ENCODE measurements at places on chromosomes 2 and 18.
A peak's percentile ranks its signal among the peaks of the same experiment; 100 is the strongest.

DNA sequence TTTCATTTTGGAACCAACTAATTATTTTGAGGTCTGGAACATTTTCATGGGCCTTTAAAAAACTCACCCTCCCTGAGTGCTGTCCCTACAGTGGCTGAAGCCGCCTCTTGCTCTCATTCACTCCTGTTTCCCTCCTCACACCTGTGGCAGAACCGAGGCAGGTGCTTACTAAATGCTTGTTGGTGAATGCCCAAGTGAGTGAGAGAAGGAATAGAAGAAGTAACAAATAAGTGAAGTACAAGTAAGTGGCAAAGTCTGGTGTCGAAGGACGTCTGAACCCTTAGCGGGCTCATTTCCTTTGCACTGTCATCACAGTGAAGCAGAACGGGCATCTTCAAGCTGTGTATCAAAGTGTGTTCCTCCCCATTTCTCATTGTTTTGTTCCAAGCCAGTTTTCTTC lies 135.2 kb downstream of the RHBDD1 start:
- no peak for DNase-seq

DNA sequence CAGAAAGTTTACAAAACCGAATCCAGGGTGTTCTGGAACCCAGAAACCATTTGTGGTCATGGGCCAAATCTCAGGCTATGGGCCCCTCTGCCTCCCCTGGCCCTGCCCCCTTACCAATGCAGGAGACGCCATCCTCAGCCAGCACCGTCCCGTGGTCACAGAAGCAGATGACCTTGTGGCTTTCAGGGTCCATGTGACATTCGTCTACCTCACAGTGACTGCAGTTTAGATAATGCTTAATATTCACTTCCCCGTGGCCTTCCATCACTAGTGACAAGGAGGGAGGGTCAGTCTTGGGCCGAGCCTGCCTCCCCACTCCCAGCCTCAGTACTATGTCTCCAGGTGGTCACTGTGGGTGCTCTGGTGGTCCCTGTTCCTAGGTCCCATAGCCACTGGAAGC lies 111.6 kb downstream of the CLIP4 start:
- no peak for DNase-seq

- no peak for DNase-seq
Observed at GRCh38 chr2:112175333-112175732, 37.1 kb downstream of the FBLN7 start.

DNA sequence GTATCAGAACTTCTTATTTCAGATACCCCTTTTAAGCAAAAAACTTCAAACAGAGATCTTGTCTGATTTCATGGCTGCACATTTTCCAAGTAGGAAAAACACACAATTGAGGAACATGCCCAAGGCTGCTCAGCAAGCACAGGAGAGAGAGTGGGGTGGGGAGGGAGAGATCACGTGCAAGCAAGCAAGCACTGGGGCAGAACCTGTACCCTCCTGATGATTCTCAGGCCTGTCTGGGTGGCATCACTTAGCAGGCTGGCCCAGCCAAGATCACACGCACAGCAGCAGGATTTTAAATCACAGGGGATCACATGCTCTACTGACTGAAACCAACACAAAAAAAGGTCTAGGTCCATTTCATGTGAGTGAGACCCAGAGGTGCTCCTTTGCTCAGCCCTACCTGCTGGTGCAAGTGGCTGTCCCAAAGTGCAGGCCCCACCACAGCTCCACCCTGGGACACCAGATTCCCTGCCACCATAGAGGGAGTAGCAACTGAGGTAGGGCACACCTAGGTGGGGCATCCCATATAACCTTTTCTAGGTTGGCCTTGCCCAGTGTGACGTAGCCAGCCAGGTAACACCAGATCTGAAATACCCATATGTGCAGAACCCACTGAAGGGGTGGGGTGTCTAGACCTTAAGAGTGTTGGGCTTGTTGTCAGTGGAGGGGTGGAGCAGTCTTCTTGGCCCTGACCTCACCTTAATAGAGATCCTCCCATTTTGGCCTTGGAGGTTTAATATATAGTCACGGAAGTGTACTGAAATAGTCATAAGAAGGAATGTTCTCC lies 1.8 kb upstream of the LYPD6B start:
- no peak for DNase-seq

DNA sequence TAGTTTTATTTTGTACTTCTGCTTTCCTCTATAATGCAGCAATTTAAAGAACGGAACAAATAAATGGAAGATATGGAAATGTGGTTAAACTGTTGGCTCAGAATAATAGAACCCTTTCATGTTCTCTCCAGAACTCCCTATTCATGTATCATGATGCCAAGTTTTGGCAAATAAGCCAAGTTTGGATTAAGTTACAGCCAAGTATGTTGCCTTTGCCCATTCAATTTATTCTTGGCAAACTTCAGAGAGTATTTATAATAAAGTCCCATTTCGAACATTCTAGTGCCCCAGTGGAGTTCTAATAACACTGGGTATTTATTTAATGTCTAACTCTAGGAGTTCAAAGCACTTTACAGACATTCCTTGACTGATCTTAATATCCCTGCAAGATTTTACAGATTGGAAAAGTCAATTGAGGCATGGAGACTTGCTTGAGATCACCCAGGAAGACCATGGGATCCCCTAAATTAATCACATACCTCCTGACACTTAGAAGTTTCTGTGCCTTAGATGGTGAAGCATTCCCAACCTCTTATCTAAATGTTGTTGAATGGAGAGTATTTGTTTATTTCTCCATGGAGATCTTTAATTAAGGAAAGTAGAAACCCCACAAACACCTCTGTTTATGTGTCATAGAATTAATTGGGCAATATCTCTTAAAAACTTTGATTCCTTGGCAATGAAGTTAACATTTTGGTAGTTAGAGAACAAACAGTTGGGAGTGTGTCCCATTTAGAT lies 106.7 kb downstream of the ACKR3 start:
- DNase-seq: no peak

DNA sequence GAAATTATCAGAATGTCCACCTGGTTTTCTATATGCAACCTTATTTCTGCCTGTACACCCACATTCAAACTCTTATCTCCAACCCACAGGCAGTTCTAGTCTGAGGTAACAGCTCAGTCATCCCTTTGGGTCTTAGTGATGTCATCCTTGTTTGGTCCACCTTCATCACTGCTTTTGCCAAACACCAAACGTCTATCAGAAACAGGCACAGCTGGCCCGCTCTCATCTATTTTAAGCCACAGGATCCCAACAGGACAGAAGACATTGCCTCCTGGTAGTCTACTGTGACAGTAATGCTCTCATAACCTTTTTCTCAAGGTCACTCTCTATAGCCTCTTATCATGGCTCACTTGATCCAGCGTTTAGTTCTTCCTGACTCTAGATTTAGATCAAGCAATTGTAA lies 99.0 kb upstream of the CHAC2 start:
- no peak for DNase-seq

- DNase-seq: peak; percentile 63
Observed at GRCh38 chr2:42196403-42197267, 27.5 kb downstream of the EML4 start.

DNA sequence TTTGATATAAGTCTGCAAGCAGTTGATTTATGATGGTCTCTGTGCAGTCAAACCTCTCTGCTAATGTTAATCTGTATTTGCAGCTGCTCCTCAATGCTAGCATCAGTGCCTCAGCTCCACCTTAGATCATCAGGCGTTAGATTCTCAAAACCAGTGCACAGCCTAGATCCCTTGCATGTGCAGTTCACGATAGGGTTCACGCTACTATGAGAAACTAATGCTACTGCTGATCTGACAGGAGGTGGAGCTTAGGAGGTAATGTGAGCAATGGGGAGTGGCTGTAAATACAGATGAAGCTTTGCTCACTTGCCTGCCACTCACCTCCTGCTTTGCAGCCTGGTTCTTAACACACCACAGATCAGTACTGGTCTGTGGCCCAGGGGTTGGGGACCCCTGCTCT lies 18.4 kb downstream of the RBKS start:
- DNase-seq: no peak

- no peak for DNase-seq
Observed at GRCh38 chr2:231764760-231765159, 16.3 kb downstream of the PDE6D start.

DNA sequence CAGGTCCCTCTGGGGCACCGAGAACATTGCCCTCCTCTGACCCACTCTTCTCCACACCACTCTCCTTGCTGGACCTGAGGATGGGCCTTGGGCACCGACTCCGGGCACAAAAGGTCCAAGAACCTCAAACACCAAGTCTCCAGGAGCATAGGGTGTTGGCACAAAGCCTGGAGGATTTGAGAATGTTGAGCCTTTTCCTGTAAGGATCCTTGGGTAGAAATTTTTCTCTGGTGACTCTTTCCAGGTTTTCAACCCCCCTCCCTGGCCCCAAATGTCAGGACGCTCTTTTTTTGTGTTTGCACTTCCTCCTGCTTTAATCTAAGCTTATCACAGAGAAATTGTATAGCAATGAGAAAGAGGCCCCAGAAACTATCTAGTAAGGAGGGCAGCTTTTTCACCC lies 9.2 kb downstream of the SPR start:
- DNase-seq: no peak

DNA sequence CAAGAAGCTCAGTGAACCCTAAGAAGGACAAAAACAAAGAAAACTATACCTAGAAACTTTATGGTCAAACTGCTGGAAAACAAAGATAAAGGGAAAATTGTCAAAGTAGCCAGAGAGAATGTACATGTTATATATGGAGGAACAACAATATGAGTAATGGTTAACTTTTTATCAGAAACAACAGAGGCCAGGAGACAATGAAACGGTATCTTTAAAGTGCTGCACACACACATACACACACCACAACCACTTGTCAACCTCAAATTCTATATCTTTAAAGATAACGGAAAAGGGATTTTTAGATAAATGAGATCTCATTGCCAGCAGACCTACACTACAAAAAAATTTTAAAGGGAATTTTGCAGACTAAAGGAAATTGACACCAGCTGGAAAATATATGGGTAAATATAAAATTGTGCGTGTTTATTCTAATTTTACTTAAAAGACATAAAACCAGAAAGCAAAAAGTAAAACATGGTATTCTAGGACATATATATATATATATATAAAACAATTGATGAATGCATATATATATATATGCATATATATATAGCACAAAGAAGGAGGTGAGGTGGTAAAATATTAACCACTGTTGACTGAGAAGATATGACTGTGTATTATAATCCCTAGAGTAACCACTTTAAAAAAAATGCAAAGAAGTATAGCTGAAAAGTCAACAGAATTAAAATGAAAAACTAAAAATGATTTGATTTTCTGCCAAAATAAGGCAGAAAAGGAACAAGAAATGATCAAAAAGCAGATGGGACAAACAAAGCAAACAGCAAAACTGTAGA lies 172.0 kb downstream of the SRBD1 start:
- DNase-seq: no peak

GRCh38 chr18:58502628-58503027 lies 126.3 kb downstream of the ALPK2 start:
- DNase-seq: peak; percentile 15

DNA sequence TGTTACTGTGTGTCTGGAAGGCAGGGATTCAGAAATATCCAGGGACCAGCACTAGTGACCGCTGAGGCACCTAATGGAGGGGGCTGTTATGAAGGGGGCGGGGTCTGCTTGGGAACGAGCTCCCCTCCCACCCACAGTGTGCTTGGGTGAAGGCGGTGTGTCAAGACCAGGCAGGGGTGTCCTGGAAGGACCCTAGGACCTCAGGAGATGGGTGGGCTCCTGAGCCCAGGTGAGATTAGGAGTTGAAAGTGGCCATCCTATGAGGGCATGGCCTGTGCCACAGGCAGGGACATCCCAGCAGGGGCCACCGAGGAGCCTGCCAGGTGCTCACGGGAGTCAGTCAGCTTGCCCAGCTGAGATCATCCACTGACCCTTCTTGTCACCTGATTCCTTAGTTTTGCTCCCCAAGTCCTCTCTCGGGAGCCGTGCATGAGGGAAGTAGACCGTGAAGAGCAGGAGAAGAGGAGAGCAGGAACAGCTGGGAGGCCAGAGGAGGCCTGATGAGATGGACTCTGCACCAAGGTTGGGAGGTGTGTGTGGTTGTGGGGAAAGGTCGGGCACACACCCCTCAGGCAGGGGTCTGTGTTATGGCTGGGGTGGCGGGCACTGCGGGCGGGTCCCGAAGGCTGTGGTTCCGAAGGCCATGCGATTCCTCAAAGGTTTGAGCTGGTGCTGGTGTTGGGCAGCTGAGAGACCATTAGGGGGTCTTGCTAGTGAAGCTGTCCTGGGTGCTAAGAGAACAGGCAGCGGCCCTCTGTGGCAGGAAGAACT lies 180.9 kb upstream of the HS6ST1 start:
- DNase-seq: no peak

GRCh38 chr2:67180841-67181240 lies 216.3 kb upstream of the ETAA1 start:
- no peak for DNase-seq

DNA sequence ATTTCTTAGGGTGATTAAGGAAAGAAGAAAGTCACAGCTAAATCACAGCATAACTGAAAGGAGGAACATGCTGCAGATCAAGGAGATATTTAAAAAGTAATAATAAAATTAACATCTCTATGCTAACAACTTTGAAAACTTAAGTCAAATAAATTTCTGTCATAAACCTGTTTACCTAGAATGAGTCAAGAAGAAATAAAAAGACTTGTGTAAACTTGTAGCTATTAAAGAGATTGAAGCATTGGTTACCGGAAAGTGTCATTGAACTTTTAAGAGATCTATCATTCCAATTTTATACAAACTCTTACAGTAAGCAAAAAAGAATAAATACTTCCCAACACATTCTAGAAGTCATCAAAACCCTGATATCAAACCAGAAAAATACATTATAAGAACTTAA lies 520.1 kb upstream of the SYT4 start:
- DNase-seq: no peak

DNA sequence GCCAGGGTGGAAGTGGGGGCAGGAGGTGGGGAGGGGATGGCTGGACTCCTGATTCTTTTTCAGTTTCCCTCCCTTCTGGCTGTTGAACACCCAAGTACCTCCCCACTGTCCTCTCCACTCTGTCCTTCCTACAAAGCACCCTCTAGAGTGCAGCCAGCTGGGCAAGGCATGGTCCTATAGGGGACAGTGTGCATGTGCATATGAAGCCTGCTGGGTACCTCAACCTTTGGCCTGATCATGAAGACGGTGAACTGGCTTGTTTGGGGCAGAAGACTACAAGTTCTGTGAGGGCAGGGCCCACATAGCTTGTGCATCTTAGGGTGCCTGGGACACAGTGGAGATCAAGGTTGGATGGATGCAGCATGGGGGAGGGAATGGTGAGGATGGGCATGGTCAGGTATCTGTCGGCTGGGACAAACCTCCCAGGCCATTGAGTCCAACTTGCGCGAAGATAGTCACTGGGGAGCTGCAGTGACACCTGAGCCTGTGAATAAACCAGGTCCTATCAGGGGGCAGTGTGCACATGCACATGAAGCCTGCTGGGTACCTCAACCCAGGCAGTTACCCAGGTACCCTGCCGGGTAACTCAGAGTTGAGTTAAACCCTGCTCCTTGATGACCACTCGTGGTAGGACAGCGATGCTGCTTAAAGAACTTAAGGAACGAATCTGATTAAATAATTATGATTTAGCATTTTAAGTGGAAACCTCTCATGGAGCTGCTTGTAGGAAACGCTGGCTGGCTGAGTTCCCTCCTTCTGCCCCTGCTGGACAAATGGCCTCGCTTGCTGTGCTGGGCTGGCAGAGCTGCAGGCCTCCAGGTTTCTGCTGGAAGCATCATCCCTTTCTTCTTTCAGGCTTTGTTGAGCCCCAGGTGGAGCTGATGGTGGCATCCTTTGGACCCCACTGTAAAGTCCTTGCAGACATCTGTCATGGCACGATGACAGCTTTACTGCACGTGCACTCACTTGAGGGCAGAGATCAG lies 84.0 kb downstream of the POLR1A start:
- DNase-seq: no peak

All from CD4-positive, alpha-beta T cell treated with Interleukin-17A for 4 hours (primary cell).